ENCODE measurements at places on chromosomes 16 and 17.

GRCh38 chr16:66269617-66270332, 96.7 kb upstream of the CDH5 start:
- no peak for DNase-seq

DNA sequence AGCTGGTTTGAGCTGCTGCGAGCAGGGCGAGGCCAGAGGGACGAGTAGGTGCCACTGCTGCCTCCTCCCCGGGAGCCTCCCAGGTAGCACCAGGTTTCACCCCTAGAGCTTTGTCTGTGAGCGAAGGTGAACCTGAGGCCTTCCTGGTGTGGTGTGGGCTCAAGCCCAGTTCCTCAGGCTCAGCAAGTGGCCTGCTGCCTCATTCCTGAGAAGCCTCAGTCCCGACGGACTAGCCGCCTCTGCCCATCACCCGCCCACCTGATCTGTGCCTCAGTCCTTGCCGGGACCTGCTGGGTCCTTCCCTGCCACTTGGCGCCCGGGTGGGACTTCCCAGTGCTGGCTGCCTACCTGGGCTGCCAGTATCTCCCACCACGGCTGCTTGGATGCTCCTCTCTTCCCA, 1.7 kb downstream of the NLRC3 start:
- no peak for DNase-seq

- no peak for DNase-seq
Observed at GRCh38 chr16:13809765-13810164, 110.2 kb upstream of the ERCC4 start.

DNA sequence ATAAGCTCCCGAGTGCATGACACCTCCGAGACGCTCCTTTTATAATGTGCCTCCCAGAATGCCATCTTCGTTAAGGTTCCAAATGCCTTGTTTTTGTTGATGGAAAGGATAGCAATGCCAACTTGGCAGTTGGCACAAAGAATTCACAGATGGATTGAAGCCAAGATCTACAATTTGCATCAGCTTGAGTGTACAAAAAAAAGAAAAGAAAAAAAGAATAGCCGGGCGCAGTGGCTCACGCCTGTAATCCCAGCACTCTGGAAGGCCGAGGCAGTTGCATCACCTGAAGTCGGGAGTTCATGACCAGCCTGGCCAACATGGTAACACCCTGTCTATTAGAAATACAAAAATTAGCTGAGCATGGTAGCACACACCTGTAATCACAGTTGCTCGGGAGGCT, 7.6 kb downstream of the TBC1D16 start:
- DNase-seq: no peak

- DNase-seq: no peak
Observed at GRCh38 chr16:12147681-12148080, 171.1 kb downstream of the SNX29 start.

DNA sequence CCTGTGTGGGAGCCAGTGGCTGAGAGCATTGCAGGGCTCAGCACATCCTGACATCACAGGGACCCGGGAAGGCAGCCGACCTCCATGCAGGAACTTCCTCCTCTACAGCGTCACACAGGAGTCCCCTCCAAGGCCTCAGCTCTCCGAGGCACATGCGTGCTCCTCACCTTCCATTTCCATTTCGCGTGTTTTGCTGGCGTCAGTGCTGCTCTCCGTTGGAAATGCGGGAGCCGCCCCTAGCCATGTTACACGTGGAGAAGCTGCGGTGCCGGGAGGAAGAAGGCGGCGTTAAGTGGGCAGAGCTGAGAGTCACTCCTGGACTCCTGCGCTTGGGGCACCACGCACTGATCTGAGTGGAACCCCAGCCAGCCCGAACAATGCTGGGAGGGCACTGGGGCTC, 25.2 kb upstream of the CRISPLD2 start:
- DNase-seq: no peak

GRCh38 chr17:40355123-40355803, 9.3 kb downstream of the GJD3 start:
- DNase-seq: peak; percentile 73

- DNase-seq: no peak
Observed at GRCh38 chr16:2040041-2040786, 7.4 kb downstream of the NTHL1 start.

DNA sequence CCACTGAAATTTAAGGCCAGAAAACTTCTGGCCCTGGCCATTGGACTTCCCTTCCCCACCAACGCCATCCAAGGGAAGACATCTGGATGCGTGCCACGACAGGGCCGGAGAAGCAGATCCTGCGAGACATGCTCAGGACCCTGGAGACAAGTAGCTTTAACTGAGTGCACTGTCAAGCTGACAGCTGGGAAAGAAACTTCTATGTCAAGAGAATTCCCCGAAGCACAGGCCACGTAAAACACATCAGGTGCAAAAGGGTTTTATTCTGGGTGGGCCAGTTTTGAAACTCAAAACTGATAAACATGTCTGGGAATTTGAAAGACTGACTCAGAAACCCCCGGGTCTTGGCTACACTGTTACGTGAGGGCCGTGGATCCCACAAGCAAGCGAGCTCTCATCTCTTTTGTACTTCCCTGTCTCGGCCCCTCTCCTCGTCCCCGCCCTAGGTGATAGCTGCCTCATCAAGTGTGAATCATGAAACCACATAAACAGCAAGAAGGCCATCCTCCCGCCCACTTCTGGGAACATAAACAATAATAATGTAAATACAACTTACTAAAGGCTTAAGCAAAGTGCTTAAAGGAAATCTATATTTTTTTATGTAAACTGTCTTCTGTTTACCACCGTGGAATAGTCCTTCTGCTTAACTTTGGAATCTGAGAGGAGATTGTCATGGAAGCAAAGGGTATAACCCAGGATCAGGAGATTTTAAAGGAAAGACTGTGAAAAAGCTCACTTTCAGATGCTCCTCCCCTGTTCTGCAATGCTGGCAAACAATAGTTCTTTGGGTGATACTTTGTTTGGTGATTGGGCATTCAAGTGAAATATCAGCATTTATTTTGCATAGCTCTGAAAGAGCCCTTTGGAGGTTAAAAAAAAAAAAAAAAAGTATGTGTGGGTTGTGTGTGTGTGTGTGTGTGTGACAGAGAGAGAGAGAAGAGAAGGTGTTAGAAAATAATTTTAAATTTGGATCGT, 406.0 kb upstream of the MAF start:
- DNase-seq: no peak

DNA sequence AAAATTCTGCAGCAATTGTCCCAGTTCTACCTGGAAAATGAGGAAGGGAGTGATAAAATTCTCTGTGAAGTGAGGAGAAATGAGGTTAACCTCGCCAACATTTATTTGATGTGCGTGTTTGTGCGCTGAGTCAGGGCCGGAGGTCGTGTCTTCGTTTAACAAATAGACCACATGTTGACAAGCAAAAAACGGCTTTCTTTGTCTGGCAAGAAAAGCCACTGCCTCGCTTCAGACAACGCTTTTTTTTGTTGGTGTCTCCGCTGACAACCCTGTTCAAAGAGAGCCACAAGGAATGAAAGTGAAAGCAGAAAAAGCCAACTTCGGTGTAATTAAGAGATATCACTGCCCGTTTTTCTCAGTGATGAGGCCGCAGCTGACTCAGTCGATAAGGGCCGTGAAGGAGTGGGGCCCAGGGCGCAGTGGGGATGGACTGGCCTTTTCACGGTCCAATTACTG, 510.6 kb downstream of the CDH13 start:
- no peak for DNase-seq

- DNase-seq: peak; percentile 76
Observed at GRCh38 chr16:88651276-88651988, 579 bp upstream of the CYBA start.

- no peak for DNase-seq
Observed at GRCh38 chr16:2478279-2478678, 3.4 kb downstream of the TBC1D24 start.

DNA sequence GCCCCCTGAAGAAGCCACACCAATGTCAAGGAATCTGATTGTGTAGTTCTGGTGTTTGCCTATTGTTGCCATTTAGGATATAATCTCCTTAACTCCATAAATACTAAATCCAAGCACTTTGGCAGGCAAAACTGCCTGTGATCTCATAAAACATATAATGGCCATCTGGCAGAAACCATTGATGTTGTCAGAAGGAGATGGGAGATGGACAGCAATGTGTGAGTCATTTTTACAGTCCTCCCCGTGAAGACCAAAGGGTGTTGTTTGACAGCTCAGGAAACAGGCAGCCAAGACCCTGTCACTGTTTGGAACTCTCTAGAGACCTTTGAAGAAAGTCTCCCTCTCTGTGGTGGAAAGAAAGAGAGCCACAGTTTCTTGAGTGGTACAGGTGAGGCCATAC, 454.1 kb downstream of the HS3ST3B1 start:
- DNase-seq: no peak

- DNase-seq: no peak
Observed at GRCh38 chr16:56408379-56409098, 16.8 kb downstream of the AMFR start.

DNA sequence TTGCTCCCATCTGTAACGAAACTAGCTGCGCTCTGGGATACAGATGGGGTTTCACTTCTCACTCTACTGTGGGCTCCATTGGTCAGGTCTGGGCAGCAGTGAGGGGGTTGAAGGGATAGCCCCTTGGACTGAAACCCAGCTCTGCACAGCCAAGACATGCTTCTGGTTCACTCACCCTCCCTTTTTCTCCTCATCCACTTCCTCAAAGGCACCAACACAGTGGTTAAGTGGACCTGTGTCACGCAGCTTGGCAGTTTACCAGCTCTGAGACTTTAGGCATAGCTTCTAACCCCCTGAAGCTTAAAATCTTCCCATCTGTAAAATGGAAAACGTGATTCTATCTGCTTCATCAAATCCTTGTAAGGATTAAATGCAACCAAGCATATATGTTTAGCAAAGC, 11.5 kb upstream of the KRT38 start:
- no peak for DNase-seq

- peak; percentile 28 for DNase-seq
Observed at GRCh38 chr16:87203060-87203656, 114.0 kb downstream of the C16orf95 start.

GRCh38 chr16:68640972-68641371, 4.1 kb upstream of the CDH3 start:
- DNase-seq: no peak
